ENCODE measurements at places on chromosomes 7 and 10.

DNA sequence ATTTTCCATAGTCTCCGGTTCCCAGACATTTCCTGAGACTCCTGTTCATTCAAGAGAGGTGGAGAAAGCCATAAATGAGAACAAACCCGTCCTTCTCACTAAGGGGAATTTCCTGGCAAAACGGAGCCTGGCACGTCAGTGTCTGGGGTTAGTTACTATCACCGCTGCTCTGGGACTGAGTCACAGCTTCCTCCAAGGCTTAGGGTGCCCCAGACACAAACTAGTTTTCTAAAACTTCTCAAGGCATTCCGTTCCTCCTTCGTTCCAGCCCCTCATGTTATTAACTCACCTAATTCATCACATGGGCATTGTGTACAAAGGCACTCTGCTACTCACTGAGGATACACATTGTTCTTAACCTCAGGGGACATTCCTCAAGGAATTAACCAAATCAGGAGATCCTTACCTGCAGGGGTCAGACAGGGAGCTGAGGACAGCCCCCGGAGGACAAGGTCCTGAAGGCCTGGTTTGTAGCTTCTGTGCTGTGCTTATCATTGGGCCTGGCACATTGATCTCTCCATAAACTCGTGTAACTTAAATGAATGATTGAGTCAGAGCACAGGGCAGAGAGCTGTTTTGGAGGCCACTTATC is 103.0 kb upstream of the KLF6 start:
- DNase-seq, result peak; percentile 96

DNA sequence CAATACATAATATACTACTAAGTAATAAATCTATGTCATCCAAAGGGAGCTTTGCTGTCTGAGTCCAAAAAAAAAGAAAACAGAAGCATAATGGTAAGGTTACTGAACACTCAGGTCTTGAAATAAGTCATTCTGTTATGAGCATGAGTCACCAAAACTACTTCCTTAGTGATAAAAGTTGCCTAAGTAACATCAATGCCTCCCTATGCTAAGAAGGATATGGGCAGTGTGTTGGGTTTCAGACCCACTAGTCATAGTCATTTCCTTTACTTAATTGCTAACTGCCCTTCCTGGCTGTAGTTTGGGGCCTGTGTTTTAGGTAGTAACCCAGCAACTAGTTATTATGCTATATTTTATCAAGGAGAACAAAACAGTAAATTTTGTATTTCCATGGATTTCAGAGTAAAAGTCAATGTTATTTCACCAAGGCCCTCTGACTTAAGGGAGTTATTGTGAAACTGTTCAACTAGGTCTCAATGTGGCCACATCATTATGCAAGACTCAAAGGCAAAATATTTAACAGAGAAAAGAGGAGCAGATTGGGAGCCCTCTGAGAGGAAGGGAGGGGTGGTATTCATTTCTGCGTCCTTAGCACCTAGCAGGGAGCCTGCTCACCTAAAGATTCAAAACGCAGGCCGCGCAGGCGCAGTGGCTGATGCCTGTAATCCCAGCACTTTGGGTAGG is 11.7 kb upstream of the VIM start:
- DNase-seq, result peak; percentile 95

DNA sequence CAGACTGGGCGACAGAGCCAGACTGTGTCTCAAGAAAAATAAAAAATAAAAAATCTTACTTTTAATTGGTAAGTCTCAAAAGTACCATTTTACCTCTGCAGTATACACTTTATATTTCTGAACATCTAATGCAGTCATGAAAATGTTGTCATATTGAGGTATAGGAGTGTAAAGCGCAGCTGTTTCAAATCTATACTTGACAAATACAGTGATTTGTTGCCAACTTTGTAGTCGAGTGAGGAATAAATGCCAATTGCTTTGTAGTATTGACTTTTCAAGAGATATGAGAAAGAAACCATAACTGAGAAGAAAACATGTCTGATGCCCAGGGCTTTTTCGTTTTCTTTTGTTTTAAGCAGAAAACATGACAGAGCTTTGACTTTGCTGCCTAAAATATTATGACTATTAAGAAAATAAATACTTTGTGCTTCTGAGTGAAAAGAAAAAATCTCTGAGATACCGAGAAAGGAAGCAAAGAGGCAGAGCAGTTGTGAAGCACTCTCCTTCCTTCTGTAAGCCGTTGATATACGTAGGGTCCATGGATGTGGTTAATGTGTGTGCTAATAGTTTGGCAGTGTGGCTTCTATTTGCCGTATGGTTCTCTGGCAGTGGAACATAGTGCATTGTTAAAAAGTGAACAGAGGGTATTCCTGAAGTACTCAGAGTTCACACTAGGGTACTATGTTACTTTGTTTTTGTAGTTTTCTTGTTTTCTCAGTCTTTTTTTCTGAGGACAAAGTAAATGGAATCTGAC is 38.2 kb downstream of the AVL9 start:
- no peak for DNase-seq

DNA sequence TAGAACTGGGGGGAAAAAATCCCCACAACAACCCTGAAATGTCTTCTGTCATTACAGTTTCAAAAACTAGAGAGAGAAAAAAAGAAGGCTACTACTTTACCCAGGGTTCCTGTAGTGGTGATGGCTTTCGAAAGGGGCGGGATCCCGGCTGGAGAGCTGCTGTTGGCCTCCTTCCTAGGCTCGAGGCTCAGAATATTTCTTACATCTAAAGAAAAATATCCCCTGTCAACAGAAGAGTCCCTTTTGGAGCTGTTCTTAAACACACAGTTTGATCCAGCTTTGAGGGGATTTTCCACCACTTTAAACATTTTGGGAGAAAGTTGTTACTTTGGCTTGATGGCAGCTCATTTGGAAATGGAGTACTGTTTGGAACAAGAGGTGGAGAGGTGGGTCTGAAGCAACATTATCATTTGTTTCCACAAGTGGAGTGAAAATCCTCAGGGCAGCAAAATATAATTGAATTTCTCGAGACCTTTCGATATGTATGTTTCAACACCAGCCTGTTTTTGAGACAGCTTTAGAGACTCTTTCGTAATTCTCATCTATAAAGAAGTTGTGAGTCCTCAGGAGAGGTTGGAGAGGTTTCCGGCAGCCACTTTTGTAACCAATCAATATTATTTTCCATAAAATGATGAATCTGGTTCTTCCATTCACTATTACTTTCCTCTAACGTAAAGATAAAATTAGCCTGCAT is 5.1 kb downstream of the HOXA13 start:
- DNase-seq, result no peak

DNA sequence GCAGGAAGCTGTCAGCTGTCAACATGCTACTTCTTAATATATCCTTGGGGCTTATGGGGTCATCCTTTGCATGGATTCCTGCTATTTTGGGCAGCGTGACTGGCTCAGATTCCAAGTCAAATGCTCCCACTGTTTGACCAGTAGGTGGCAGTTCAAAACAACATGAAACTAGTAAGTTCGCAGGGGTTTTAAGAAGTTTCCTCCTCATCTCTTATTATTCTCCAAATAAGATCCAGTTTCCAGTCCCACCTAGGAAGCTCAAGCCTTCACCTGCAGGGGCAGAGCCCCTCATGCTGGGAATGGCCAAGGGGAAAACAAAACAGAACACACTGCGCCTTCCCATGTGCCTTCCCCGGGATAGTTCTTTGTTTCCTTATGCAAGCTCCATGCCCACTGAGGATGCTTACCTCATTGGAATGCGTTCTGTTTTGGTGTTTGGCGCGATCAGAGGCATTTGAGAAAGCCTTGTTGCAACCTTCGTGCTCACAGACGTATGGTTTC is 259.8 kb downstream of the GLI3 start:
- peak; percentile 54 for DNase-seq

All from brain microvascular endothelial cell (primary cell).